ENCODE measurements at places on chromosomes 4 and X. TPM values are rescaled to one million over a fixed set of nuclear protein-coding genes. Genes with fewer than 3 reads are reported as not detected.

GRCh38 chrX:35006361-35006760 lies 63.8 kb downstream of the FAM47B start:
- DNase-seq: no peak

Gene FGFR3
- total RNA-seq: 40.0 TPM

Gene PRRG1
- 1.2 TPM for total RNA-seq

DNA sequence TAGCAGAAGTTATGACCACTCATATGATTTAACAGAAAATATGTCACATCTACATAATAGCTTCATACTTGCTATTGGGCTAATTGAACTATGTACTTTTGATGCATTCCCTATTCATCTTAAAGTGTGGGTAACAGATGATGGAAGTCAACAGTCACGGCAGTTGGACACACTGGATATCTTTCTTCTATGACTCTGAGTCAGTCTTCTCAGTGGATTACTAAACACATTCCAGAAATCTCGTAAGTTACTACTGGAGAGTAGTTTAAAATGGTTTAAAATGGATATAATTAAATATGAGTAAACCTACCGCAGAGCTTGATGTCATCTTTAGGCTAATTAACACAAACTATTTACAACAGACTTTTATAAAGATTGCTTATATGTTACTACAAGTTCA lies 30.1 kb upstream of the CFAP299 start:
- no peak for DNase-seq

GRCh38 chr4:36006226-36006625 lies 238.1 kb downstream of the ARAP2 start:
- DNase-seq: no peak

Gene AFAP1
- 3.2 TPM for total RNA-seq

DNA sequence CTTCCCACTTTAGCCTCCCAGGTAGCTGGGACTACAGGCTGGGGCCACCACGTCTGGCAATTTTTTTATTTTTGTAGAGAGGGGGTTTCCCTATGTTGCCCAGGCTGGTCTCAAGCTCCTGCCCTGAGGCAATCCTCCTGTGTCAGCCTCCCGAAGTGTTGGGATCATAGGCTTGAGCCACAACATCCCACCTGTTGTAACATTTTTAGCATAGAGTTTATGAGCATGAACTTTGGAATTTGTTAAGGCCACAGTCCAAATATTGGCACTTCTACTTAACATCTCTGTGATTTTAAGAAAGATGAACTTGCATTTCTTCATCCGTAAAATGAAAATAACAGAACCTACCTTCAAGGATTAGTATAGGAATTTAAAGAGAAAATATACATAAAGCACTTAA lies 445.6 kb downstream of the IQCM start:
- no peak for DNase-seq

Data from liver (tissue), 10 donors.